Thoracic aorta endothelial cell (primary cell): ENCODE measurements at places on chromosomes 5 and 9. TPM values are rescaled to one million over a fixed set of nuclear protein-coding genes. Genes with fewer than 3 reads are reported as not detected.

The BARHL1 gene
- total RNA-seq: not detected in 2 replicates

The AGXT2 gene
- not detected in 2 replicates for total RNA-seq

The EPB41L4B gene
- 1.2 and 1.7 TPM in 2 replicates for total RNA-seq

The SLC2A8 gene
- total RNA-seq: 5.6 and 7.6 TPM in 2 replicates

The IL7R gene
- 2.1 and 3.7 TPM in 2 replicates for total RNA-seq

The FCN2 gene
- not detected in 2 replicates for total RNA-seq

The ENTREP1 gene
- 5.5 and 6.1 TPM in 2 replicates for total RNA-seq
